ENCODE measurements at places on chromosomes 13 and 19.

GRCh38 chr13:58300224-58300623, 668.7 kb downstream of the PCDH17 start:
- no peak for DNase-seq

- DNase-seq: no peak
These were observed 4.3 kb upstream of the NR1H2 start for GRCh38 chr19:50371914-50372475.

- DNase-seq: no peak
These were observed at the start of gene SCGB2B2 for GRCh38 chr19:34676697-34677385. SCGB2B2 (minus strand) TSS chr19:34677159; CDS start chr19:34594563, 82,596 bp downstream.

- no peak for DNase-seq
These were observed 261.8 kb downstream of the KLF12 start for GRCh38 chr13:73872397-73872796.

DNA sequence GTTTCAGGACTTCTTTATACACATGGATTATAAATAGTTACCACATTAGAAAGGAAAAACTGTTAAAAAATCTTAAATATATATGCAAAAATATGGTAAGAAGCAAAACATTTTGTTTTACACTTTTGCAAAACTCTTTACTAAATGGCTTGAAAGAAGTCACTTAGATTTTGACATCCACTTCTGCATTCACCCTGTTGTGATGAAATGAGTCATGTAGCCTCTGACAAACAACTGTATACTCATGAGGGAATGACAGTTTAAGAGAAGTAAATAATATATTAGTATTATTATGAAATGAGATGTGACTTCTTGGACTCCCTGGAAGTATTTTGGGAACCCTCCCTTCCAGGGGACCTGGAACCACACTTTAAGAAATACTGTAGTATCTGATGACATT, 275.6 kb downstream of the DACH1 start:
- no peak for DNase-seq

GRCh38 chr13:82766732-82767321, 1115.4 kb downstream of the SLITRK1 start:
- DNase-seq: no peak

DNA sequence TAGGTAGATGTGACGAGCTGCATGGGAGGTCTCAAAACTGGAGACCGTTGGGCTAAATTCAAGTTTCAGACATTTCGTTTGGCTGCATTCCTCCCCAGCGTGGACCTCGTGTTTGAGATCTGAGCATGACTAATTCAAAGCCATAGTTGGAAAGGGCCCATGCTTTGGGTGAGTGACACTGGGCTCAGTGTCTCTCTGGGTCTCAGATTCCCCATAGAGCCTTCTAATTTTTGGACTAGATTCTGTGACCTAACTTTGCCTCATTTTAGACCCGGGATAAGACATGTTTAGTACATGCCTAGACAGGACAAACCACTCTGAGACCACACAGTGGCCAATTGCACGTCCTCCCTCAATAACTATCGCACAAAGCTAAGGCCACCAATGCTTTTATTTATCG, 16.6 kb downstream of the CKM start:
- DNase-seq: no peak
